ENCODE measurements at places on chromosomes 12 and 14.

DNA sequence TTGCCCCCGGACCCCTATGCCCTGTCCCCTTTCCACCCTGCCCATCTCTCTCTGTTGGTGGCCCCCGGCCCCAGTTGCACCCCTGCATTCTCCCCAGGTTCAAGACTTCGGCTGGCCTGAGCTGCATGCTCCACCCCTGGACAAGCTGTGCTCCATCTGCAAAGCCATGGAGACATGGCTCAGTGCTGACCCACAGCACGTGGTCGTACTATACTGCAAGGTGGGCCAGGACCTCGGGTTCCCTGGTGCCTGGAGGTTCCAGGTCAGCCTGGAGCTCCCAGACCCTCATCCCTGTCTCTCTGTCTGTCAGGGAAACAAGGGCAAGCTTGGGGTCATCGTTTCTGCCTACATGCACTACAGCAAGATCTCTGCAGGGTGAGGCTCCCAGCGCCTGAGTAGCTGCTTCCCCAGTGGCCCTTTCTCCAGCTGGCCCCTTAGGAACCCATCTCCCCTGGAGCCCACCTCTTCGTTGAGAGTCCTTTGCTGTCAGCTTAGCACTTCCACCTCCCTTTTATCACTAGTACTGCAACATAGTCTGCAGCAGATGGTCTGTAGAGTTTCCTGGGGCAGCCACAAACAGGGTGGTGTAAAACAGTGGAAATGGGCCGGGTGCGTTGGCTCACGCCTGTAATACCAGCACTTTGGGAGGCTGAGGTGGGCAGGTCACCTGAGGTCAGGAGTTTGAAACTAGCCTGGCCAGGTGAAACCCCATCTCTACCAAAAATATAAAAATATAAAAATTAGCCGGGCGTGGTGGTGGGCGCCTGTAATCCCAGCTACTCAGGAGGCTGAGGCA, 5.8 kb downstream of the TNS2 start:
- no peak for DNase-seq

DNA sequence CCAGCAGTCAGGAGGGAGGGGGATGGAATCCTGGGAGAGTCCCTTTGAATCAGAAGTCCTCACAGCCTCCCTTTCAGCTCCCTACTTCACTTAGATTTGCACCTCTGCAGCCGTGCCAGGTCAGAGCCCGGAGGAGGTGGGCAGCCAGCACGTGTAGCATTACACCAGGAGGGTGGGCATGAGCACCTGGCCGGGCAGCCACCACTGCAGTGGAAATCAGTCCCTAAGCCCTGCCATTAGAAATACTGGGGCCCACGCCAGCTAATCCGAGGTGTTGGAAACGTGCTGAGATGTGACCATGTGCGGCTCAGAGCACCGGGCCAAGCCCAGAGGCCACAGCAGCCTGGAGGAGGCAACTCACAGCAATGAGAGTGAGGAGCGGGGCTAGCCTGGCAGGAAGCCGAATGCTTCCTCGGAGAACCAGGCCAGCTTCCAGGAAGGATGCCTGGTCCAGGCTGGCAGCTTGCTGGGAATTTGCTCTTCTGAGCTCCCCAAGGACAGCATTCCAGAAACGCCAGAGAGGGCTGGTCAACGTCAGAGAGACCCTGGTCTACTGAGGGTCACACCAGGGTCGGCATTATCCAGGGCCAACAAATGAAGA, 9.4 kb upstream of the CACNA2D4 start:
- DNase-seq: no peak

DNA sequence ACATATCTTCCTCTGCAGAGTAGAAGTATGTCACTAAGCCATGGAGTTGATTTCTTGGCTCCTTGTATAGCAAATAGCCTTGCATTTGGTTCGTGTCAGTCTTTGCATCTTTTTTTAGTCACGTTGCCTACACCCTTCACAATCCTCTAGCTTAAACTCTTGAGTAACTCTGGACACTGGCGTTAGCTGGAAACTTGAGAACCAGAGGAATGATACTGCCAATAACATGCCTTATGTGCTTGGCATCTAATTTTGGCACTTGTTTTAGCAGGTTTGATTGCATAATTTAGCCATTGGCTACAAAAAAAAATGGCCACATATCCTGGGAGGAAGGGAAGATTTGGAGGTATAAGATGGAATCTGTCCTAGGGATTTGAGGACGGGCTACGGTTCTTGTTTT, 136.2 kb downstream of the ETV6 start:
- DNase-seq: no peak

GRCh38 chr12:124481257-124481750, 86.1 kb downstream of the NCOR2 start:
- DNase-seq: no peak

DNA sequence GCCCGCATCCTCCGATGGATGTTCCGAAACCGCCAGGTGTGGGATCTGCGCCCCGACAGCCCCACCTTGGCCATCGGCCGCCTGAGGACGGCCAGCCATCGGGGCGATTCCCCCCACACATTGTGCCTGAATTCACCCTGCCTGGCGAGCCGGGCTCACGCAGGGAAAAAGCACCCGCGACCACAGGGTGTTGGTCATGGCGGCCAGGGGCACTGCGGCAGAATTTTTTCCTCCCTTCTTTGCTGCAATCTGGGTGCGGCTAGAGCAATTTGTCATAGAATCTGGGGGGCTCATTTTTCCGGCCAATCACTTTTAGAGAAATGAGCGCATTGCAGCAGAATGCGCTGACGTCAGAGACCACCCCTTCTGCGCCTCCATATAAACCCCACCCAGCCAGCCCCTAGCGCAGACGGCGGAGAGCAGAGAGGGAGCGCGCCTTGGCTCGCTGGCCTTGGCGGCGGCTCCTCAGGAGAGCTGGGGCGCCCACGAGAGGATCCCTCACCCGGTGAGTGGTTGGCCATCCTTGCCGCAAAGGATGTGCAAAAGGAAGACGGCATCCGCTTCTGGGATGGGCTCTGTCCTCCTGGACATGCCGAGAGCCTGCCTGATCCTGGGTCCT, at the start of gene MEG3:
Gene MEG3, plus strand, starts transcription at position 406 of the 619 bp plus-strand sequence.
- DNase-seq: no peak

GRCh38 chr12:94149781-94150239, 1.4 kb downstream of the PLXNC1 start:
- DNase-seq: no peak

GRCh38 chr14:54627540-54628363, 60.8 kb downstream of the SAMD4A start:
- DNase-seq: no peak

DNA sequence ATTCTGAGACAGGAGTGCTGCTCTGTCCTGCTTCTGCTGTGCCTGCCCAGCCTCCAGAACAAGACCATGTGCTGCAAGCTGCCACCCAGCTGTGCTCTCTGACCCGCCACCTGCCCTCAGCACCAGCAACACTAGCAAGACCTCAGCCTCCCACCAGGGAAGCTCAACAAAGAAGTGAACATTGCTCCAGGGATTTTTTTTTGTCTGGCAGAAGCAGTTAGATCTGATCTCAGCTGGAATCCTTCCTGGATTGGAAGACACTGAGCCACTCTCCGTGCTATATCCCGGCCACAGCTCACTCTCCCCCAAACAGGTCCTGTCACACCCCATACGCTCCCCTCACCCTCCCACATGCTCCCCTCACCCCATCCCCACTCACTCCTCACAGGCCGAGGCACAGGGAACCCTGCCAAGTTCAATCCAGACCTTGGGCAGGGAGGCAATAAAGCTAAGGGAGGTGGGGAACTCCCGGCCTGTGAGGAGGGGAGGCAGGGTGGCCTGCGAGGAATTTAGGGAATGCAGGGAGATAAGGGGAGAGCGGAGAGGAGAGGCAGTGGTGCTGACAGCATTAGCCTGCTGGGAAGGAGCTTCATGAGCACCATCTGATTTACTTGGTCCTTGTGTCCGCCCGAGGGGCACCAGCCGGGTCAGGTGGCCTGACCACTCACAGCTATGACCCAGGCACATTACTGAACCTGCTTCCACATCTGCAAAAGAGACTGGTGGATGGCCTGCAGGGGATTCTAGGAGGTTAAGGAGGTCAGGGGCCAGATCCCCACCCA, 29.7 kb downstream of the CCDC85C start:
- no peak for DNase-seq

DNA sequence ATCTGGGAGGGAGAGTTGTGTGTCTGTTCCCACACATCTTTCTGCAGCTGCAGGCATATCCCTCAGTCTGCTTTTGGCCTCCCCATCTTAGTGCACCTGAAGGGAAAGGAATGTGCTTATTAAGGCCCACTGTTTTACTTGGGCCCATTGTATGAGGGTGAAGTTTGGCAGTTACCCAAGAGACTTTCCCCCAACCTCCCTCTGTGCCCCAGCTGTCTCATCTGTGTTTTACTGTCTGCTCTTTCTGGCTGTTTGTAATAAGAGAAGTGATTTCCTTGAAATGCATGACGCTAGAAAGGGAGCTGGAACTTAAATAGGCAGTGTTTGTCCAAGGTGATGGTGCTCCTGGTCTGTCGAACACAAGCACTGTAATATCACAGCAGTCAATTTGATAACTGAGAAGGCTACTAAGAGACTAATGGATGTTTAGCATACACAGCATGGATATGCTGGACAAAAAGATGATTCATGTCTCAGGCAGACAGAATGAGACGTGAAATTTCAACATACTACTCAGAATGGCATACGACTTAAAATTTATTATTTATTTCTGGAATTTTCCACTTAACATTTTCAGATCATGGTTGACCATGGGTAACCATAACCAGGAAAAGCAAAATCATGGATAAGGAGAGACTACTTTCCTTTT, 43.6 kb downstream of the FSCB start:
- no peak for DNase-seq

GRCh38 chr14:33210311-33210710, 271.6 kb downstream of the NPAS3 start:
- DNase-seq: no peak

DNA sequence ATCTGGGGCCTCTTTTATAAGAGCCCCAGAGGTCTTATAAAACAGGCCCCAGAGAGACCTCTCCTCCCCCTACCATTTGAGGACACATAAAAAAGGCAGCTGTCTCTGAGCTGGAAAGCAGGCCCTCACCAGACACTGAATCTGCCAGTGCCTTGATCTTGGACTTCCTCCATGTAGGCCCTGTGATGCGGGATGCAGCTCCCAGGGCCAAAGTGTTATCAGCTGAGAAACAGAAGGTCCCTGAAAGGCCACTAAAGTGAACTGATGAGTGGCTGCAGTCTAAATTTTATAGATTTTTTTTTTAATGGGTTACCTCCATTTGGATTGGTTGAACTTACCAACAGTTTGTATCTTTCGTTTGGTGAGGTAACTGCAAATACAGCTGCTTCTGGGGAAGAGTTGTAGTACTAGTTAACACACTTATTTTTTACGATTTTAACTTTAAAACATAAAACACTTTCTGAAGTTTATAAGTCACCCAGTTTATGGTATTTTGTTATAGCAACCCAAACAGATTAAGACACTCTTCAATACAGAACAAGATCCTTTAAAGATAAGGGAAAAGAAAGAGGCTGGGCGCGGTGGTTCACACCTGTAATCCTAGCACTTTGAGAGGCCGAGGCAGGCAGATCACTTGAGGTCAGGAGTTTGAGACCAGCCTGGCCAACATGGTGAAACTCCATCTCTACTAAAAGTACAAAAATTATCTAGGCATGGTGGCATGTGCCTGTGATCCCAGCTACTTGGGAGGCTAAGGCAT, 5.6 kb upstream of the GUCY2C start:
- no peak for DNase-seq

DNA sequence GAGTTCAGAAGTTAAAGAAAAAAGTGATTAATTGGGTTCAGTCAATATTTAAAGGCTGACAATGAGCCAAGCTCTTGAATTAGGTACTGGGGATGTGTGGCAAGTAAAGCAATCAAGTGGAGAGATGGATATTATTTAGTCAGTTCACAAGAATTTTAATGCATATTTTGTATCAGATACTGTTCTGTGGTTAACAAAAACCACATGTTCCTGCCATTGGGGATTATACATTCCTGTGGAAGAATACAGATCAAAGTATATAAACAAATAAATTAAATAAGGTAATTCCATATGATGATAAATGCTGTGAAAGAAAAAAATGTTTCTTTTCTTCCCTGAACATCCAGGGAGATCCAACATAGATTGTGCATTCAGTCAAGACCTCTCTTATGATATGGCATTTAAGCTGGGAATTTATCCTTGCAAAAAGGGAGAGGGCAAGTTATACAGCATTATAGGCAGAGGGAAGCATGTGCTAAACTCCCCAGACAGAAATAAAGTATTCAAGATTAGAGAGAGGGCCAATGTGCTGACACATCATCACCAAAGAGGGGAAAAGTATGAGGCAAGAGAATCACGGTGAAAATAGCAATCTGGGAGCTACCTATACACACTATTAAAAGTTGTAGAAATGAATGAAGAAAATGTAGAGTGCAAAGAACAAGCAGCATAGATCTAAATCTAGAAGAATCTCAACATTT, 17.6 kb upstream of the A2M start:
- no peak for DNase-seq

GRCh38 chr14:97306760-97307246, 509.6 kb downstream of the VRK1 start:
- DNase-seq: no peak

DNA sequence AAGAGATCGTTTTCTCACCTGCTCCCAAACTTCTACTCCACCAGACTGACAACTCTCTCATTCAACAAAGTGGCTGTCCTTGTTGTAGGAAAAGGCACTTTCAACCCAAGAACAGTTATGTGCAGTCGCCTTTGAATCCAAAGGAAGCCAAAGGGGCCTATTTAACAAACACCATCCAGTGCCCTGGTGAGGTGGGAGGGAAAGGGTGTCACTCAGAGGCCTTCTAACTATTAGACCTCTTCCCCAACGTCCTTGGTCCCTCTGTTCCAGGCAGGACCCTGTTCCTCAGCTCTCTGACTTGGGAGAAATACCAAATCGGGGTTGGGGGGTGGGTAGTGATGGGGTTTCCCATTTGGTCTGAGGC, 3.2 kb downstream of the SIX4 start:
- no peak for DNase-seq

- peak; percentile 9 for DNase-seq
Measured at GRCh38 chr12:72017054-72017651, 78.5 kb downstream of the TPH2 start.

- DNase-seq: no peak
Measured at GRCh38 chr12:84793558-84794367, 118.8 kb downstream of the SLC6A15 start.

DNA sequence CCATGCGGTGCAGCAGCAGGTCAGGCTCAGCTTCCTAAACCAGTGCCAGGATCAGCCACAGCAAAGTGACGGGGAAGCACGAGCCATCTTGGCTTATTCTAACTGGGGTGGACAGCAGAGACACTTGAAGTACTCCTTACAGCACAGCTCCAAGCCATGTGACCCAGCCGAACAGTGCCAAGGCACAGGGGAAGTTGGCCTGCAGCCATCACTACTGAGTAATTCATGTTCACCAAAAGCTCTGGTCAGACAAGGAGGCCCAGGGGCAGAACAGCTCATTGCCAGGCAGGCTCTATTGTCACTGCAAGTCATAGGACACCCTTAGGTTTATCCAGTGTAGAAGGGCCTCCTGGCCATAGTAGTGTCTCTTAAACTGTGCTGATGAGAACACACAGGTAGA, 23.4 kb upstream of the SLC35F4 start:
- DNase-seq: no peak

DNA sequence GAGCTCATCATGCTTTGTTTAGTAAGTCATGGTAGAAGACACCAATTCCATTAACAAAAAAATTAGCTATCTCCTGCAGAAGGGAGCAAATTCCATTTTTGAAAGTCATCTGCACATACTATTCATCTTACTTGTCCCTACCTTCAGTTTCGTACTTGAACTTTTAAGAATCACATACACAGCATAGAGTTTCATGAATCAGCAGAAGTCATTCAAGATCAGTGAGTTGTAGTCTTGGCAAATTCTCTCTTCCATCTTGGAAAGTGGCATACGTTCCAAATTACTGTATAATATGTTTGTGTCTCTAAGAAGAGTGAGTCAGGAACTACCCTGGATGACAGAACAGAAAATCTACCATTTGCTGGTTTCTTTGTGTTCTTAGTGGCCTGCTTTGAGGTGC, 14.1 kb downstream of the VRK1 start:
- DNase-seq: no peak

All from stimulated activated CD8-positive, alpha-beta memory T cell treated with anti-CD3 and anti-CD28 coated beads, Interleukin-4, amount 100 ng/mL, for 1 hour (primary cell).